ENCODE measurements at places on chromosomes 7 and 10. TPM values are rescaled to one million over a fixed set of nuclear protein-coding genes. Genes with fewer than 3 reads are reported as not detected.

DNA sequence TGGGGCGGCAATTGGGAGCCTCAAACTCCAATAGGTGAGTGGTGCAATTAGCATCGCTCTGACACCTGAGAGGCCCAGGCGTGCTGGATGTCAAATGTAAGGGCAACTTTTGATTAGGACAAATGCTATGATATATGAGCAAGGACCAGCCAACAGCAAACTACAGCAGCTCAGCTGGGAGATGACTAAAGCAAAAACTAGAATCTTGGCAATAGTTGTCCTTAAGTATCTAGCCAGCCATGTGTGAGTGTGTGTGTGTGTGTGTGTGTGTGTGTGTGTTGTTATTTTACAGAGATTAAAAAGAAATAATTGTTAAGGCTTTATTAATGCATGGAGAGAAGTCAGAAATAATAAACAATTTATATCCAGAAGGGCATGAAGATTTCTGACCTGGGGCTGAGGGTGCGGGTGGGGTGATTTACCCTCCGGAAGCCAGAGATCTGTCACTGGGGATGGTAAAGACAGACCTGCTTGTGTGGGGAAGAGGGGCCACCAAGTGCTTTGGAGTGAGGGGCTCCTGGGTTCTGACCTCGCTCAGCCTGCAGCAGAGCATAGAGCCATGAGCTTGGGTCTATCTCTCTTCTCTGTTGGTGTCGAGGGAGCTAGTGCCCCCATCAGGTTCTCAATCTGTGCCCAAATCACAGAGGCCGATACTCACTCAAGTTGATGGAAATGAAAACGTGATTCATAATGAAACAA is 77.3 kb downstream of the EMX2 start:
- no peak for DNase-seq

- no peak for DNase-seq
Observed at GRCh38 chr7:103683348-103683747, 237.3 kb upstream of the SLC26A5 start.

- DNase-seq = peak; percentile 94
Observed at GRCh38 chr10:132448248-132448731, 51.3 kb downstream of the PWWP2B start.

GRCh38 chr10:60359066-60359465 is 30.6 kb downstream of the ANK3 start:
- DNase-seq = no peak

DNA sequence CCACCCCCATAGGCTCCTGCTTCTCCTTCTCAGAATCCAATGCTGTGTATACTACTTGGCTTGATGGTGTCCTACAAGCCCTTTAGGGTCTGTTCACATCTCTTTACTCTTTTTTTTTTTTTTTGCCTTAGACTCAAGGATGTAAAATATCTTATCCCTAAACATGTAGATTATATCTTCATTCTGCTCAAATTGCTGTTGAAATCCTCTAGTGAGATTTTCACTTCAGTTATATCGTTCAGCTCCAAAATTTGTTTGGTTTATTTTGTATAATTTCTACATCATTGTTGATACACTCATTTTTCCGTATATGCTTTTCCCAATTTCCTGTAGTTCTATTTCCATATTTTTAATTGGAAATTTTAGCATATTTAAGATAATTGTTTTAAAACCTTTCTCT is 1.8 kb upstream of the AKR1C3 start:
- DNase-seq = no peak

DNA sequence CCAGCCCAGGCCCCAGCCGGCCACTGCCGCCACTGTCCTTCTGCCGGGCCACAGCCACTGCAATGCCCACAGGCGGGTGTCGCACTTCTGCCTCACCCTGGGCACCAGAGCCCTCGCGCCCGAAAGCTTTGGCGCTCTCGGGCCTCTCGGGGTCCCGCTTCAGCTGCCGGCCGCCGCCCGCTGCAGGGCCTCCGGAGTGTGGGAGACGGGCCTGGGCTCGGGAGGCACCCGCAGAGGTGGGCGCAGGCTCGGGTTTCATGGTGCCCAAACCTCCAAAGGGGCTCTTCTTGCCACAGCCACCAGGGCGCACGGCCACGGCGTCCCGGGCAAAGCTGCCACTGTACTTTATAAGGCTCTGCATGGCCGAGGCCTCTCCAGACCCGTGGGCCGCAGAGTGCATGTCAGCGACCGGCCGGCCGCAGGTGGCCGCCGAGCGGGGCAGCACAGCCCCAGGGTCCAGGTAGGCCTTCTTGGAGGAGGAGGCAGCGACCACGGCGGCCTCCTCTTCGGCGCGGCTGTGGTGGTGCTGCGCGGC is 35.9 kb downstream of the TNRC18 start:
- DNase-seq = no peak

DNA sequence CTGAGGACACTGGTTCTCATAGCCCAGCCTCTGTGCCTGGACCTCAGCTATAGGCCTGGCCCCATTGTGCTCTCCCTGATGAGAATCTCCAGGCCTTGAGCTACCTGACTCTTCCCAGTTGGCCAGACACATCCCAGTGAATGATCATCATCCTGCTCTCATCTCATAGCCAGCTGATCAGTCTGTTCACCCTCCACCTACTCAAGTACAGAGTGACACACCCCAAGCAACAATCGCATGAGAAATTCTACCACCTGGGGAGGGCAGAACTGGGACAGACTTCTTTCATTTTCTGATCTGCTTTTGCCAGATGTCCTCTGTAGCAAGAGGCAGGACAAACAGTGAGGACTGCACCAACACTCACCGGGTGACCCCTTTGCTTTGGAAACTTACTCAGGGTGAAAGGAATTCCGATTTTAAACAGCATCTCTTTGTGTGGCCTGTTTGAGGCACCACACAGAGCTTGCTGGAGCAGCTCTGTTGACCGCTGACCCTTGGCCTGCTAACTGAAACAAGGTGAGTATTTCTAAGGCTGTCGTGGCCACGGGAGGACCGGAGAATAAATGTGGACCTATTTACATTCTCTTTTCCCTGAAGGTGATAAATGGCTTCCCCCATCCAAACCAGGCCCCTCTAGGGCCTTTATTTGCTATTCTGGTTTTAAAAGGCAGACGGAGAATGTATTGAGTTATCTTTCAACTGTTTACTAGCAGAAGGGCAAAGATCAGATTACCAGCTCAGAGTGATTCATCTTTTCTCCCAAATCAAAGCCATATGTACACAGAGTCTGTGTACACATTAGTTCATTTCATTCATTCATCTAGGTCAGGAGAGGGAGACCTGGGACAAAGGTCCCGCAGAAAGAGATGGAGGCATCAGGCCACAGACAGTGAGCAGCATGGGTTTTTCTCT is 181.4 kb upstream of the TNS3 start:
- no peak for DNase-seq

- DNase-seq = no peak
Observed at GRCh38 chr10:51709324-51709972, 10.1 kb upstream of the CSTF2T start.

- no peak for DNase-seq
Observed at GRCh38 chr10:46220187-46220586, 66.6 kb upstream of the ANTXRL start.

DNA sequence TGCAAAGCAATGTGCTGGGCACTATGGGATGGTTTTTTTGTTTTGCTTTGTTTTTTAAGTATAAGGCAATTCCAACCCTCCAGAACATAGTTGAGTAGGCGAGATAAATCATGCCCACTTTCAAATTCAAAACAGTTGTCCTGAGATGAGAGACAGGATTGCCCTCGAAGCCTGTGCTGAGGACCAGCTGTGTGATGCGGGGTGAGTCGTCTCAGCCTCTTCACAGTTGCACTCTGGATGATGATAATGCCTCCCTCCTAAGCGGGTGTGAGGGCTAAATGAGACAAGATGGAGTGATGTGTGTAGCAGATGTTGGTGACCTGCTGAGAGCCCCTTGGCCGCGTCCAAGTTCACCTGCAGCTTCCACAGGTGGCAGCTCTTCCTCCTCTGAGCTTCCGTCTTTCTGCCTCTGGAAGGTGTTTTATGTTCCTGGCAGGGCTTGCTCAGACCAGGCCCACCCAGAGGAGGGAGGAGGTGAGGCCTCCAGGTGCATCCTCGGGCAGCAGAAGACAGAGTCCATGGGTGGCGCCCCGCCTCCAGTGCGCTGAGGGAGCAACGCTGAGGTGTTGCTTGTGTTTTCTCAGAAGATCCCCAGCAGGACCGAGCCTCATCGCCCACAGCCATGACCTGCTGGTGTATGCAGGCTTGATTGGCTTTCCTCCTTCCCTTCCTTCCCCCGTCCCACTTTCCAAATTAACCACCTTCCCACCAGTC is 30.6 kb downstream of the ECHDC3 start:
- DNase-seq = no peak

- peak; percentile 12 for DNase-seq
Observed at GRCh38 chr7:67604461-67605386, 608.1 kb downstream of the TYW1 start.

DNA sequence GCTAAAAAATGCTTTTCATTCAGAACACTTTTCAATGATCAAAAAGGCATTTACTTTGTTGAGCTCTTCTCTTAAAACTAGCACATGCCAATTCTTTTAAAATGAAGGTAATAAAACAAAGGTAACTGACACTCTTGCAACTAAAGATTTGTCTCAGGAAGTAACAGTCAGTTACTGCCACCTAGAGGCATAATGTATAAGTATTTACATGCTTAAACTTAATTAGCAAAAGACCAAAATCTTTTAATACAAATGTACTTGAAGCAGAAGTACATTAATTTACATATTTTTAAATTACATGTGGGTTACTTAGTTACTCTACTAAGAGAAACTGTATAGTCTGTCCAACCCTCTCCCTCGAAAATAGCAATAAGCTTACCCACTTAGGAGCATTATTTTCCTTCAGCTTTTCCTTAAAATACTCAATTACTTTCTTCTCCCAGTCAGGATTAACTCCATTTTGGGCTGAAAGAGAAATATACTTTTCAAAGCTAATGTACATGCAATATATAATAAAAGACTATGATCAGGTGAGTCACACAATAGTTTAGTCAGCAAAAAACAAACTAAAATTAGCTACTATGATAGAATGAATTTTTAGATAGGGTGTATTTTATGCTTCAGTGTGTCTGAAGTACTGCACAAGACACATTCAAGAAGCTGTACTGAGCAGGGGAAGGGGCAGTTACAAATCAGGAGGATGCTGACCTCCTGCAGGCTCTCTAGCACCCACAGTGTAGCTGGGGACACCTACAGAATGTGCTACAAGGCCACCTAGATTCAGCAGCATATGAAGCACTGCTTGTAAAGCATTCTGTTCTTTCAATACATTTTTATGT is 13.0 kb downstream of the MCMBP start:
- peak; percentile 70 for DNase-seq

SPAM1 gene
- not detected for total RNA-seq

CDC14C gene
- not detected for total RNA-seq

AKR1E2 gene
- not detected for total RNA-seq

RPEL1 gene
- total RNA-seq = not detected

HOXA11 gene
- total RNA-seq = not detected

AOC1 gene
- total RNA-seq = not detected

HSPA12A gene
- 5.4 TPM for total RNA-seq

CYP3A4 gene
- not detected for total RNA-seq

COL28A1 gene
- 5.7 TPM for total RNA-seq
